WTC11 (cell line): ENCODE measurements at places on chromosomes 5 and 9.
A peak's percentile ranks its signal among the peaks of the same experiment; 100 is the strongest.

- DNase-seq = no peak
Measured at GRCh38 chr5:154388842-154389241, 57.0 kb upstream of the SAP30L start.

DNA sequence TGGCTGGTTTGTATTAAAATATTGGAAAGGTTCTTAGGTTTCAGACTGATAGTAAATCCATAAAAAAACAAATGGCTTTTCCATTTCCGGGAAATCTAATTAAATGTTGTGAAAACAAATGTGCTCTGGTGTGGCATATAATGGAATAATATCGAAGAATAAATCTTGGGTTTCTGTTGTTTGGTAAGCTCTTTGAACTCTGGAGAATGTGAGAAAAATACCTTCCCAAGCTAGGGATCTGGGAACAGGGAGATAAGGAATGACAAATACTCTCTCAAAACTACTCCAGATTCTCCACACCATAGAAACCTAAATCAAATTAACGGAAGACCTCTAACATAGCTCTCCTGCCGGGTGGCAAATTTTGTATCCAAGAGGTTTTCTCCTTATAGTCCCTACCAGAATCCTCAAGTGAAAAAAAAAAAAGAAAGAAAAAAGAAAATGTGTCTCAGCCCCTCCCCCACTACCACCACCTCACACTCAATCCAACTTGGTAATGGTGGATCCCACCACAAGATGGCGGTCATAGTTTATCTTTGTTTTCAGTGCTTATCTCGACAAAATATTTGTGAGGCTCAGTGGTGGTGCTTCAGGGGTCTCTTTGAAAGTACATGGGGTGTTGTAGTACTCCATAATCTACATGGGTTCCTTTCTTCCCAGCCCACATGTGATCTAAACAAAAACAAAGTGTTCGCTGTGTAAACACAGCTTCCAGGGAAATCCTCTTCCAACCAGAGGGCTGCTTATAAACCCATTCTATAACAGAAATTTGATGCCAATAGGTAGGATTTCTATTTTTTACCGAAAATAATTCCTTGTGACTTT, 54.5 kb upstream of the FST start:
- DNase-seq = peak; percentile 63

- DNase-seq = no peak
Measured at GRCh38 chr5:57335092-57335660, 147.4 kb downstream of the ACTBL2 start.

DNA sequence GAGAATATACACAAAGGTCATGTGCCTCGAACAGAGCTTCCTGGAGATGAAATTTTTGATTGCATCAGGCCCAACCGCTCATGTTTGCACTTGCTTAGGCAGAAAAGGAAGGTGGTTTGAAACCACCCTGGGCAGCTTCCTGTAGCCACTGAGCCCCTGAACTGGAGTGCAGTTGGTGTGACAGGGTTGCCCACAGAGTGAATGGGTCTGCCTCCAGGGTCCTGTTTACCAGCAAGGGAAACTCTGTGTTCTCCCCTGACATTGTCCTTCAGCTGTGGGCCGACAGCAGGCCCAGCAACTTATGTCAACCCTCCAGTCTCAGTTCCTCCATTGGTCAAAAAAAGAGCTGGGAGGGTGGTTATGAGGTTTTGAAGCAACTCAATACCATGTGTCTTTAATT, 289.6 kb downstream of the KIF4B start:
- no peak for DNase-seq

- DNase-seq = peak; percentile 46
Measured at GRCh38 chr9:97853056-97853843, at the start of gene FOXE1. TSS of gene FOXE1 (plus strand) at chr9:97853226. CDS start at chr9:97853915, 689 bp downstream.

GRCh38 chr5:141704782-141705297, 22.8 kb upstream of the ARAP3 start:
- no peak for DNase-seq

DNA sequence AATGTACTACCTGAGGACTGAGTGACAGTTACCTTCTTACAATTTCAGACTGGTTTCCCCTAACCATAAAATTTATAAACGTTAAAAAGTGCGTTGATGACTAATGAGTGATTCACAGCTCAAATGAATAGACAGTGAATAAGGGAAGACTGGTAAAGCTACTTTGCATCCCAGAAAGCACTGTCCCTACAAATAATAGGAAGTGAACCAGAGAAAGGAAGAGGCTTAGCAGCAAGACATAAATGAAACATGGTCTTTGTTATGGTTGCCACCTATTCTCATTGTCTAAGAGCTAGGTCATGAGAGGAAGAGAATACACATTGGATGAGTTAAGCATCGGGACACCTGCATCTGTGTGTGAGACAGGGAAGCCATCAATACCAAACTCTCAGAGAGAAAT, 849.2 kb downstream of the TAF11L14 start:
- DNase-seq = no peak

DNA sequence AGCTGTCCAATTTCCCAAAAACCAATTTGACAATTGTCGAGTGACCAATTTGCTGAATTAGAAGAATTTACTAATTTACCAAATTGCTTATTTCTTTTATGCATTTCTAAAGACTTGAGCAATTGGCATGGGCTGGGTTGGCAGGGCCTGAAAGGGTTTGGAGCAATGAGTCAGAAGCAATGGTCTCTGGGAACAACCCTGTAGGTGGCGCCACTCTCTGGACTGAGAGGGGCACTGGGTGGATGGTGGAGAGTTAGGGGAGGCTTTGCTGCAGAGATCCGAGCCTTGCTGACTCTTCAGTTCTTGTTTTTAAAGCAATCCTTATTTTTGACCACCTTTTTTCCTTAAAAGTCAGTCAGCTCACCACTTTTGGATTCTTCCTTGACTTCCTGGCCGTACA, 71.5 kb upstream of the RPS23 start:
- DNase-seq = peak; percentile 79

DNA sequence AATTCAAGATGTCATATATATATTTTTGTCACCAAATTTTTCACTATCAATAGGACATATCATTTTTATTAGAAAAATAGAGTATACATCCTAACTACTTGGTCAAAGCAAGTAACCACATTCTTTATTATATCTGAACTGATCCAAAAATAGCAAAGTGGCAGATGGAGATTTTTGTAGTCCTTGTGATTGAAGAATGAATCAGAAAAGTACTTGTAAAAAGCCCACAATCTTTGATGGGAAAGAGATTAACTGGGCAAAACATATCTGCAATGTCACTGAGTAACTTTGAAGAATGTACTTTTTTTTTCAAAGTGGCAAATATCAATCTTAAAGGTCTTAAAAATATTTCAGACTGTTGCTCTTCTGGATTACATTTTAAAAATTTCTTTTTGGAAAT, 1040.6 kb upstream of the SEMA6A start:
- no peak for DNase-seq

DNA sequence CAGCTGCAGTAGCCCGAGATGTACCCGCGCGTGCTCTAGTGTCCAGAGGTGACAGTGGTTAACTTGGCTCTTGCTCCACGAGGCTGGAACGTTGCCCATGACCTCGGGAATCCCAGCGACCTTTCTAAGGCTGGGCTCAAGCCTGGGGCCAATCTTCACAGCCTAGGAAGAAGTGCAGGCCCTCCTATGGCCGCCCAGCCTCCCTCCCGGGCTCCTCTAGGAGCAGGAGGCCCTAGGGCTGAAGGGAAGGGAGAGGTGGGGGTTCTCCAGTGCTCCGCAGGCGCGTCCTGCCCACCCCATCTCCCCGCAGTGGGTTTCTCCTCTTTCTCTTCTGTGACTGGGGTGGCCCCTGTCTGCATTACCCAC, 13.3 kb downstream of the NR2F1 start:
- DNase-seq = no peak

- DNase-seq = no peak
Measured at GRCh38 chr5:171189442-171189841, 119.6 kb upstream of the TLX3 start.

- no peak for DNase-seq
Measured at GRCh38 chr9:34387239-34387638, 10.5 kb upstream of the MYORG start.

GRCh38 chr9:134648701-134649530, 7.3 kb downstream of the COL5A1 start:
- no peak for DNase-seq

DNA sequence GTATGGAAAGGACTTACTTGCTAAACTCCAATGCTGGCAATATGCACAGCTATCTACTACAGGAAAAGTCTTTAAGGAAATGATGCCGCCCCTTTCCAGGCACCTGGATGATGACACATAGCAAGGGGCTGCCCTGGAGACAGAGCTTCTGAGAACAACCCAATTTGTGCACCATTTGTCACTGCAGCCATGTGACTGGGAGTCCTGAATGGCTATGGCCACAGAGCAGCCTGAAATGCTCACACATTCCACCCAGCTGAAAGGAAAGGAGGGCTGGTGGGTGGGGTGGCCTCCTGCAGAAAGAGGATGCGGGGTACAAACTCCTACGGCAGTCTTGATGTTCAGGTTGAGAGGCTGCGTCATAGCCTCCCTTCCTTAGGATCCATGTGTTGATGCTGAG, 70.1 kb upstream of the FSTL4 start:
- no peak for DNase-seq
